ENCODE measurements at places on chromosomes 3 and 15.

DNA sequence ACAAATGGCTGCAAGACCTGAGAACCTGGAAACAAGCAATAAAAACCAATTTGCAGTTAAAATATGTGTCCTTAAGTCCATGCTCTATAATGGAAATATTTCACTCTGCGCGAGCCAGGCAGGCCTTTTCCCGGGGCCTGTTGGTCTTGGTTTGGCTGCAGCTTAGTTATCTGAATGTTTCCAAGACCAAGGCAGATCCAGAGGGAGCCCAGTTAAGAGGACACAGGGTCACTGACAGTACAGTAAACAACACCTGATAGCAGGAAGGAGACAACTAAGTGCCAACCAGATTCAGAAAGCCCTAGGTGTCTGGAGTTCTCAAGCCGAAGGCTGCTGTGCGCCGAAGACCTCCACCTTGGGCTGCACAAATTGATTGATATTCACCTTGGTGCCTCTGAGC lies 32.8 kb downstream of the THSD4 start:
- no peak for DNase-seq

GRCh38 chr15:96582473-96582872 lies 252.0 kb downstream of the NR2F2 start:
- no peak for DNase-seq

DNA sequence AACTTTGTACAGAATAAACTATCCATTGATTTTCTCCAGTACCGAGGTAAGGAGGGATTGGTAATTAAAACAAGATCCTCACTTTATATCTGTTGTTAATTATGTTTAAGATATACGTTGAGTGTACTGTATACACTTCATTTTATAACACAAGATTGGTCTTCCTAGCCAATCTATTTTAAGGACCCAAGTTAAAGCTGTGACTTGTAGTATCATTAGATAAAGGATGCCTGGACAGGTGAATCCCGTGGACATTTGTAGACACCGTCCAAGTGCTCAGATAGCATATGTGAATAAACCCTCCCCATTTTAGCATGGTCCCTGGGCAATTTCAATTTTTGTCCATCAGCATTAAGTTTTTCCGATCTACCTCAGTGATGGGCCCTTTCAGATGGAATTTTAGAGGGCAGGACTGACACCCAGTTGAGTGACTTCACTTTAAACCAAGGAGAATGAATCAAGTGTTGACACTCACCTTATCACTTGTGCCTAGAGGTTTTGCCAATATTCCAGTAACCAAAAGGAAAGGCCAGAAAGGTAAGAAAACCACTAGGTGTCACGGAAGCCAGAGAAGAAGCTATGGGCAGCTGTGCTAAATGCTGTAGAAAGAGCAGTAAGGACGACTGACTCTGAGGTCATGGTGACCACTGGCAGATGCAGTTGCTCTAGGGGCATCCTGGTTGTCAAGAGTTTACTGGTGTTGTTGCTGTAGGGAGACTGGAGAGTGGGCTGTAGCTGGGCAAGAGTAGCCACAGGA lies 9.2 kb downstream of the AHSG start:
- DNase-seq: no peak

GRCh38 chr3:125098611-125099291 lies 43.0 kb upstream of the HEG1 start:
- no peak for DNase-seq

GRCh38 chr15:58212909-58213526 lies 74.8 kb downstream of the AQP9 start:
- peak; percentile 33 for DNase-seq

- no peak for DNase-seq
These were observed 37.5 kb upstream of the C3orf38 start for GRCh38 chr3:88112289-88112688.

DNA sequence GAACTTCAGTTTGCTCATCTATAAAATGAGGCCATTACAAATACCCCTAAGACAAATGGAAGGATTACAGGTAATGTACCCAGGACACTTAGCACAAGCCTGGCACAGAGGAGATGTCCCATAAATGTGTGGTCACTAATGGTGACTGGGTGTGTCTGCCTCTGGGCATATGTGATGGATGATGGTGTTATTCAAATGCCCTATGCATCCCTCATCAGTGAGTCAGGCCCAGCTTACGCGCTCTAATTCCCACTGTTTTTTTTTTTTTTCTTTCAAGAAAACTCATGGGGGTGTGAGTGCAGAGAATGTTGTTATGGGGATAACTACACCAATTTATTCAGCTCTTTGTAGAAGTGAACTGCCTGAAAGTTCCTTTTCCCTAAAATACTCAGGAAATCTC lies 23.6 kb upstream of the KIF23 start:
- DNase-seq: no peak

DNA sequence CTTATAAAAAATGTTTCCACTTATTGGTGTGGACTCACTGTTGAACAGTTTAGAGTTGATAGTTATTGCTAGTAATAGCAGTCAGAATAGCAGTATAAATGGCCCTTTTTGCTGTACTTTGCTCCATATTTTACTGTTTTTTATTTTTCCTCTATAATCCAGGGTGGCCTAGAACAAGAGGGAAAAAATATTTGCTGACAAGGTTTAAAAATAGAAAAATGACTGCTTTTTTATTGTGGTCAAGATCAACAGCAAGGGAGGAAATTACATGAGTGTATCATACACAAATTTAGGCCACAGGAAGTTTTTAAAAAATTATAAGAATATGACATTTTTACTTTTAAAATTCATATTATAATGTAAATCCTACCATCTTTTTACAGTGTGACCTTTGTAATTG lies 269.1 kb downstream of the WDR72 start:
- no peak for DNase-seq

- DNase-seq: no peak
These were observed 1.1 kb downstream of the ITPR1 start for GRCh38 chr3:4493941-4494894.

GRCh38 chr3:195208631-195209030 lies 62.3 kb downstream of the XXYLT1 start:
- no peak for DNase-seq

GRCh38 chr3:31543375-31543774 lies 10.7 kb downstream of the STT3B start:
- DNase-seq: no peak

DNA sequence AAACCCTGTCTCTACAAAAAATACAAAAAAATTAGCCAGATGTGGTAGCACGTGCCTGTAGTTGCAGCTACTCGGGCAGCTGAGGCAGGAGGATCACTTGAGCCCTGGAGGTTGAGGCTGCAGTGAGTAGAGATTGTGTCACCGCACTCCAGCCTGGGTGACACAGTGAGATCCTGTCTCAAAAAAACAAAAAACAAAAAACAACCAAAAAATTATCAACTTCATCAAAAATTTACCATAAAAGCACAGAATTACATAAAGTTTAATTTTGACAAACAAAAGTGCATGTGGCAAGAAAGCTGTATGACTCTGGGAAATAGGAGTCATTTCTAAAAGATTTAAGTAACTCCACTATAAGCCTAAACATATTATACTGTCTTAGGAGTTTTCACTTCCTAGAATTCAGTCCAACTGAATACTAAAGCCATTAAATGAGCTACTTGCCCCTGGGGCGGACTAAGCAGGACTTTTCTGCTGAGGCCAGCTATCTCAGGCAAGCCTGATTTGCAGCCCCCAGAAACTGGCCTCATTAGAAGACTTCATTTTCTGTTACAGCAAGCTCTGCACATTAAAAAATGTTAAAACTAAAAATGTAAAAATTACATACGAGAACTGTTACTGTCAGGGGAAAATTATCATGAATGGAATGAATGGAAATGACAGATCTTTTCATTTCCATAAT lies 23.0 kb downstream of the HSPBAP1 start:
- no peak for DNase-seq

GRCh38 chr3:164940745-164941144 lies 137.6 kb downstream of the SI start:
- no peak for DNase-seq

DNA sequence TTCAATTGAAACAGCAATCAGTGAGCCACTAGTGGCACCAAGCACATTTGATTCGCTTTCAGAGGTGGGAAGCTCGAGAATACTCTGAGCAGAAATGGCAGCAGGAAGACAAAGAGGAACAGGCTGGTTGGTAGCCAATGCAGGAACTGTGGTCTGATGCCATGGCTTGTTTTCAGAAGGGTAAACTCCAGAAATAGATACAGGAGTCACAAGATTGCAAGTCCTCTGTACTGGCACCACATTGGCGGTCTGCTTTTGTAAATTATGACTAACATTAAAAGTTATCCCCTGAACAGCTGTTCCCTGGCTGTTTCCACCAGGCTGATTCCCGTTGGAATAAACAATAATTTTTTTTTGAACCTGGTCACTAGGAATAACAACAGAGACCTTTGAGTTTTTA lies 35.5 kb downstream of the USF3 start:
- DNase-seq: no peak

GRCh38 chr15:37572401-37572800 lies 362.0 kb upstream of the TMCO5A start:
- no peak for DNase-seq

GRCh38 chr3:156036258-156037053 lies 83.9 kb upstream of the KCNAB1 start:
- no peak for DNase-seq

GRCh38 chr3:12027184-12027846 lies 23.1 kb downstream of the SYN2 start:
- no peak for DNase-seq

GRCh38 chr3:43526956-43527355 lies 94.9 kb downstream of the ANO10 start:
- DNase-seq: no peak

- DNase-seq: no peak
These were observed 8.5 kb upstream of the MUSTN1 start for GRCh38 chr3:52843108-52843865.
